ENCODE measurements at places on chromosomes 6 and 20.

GRCh38 chr6:121849477-121849876 lies 414.0 kb downstream of the GJA1 start:
- no peak overlapping the region for H3K4me3 ChIP-seq
- DNase-seq, result peak; percentile 70
- H3K36me3 ChIP-seq, result no peaks in the 10 kb centered on the region

DNA sequence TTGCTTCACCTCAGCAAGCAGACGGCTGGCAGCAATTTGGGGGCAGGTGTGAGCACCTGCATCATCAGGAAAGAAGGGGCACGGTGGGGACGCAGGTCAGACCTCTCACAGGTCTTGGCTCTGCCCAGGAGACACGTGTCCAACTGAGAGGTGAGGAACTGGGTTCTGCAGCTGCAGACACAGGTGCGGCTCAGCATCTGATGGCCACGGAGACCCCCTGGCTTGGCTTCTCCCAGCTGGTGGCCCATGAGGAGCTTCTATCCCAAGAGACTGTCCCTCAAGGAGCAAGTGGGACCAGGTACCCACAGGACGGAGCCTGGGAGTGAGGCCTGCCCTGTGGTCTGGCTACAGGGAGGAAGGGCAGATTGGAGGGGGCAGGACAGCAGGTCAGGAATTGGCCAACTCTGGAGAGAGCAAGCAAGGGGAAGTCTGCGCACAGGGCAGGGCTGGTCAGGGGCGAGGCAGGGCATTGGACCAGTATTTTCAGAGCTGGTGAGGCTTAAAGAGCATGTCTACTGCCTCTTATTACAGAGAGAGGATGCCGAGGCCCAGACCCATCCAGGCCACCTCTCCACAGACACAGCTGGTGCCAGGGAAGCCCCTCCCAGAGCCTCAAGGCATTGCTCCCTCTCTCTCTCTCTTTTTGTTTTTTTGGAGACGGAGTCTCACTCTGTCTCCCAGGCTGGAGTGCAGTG lies 4.2 kb downstream of the STMN3 start:
- no peak overlapping the region for H3K27ac ChIP-seq
- peaks cover 14% of the 10 kb centered on the region for H3K4me1 ChIP-seq
- DNase-seq, result no peak
- H3K4me3 ChIP-seq, result no peak overlapping the region

DNA sequence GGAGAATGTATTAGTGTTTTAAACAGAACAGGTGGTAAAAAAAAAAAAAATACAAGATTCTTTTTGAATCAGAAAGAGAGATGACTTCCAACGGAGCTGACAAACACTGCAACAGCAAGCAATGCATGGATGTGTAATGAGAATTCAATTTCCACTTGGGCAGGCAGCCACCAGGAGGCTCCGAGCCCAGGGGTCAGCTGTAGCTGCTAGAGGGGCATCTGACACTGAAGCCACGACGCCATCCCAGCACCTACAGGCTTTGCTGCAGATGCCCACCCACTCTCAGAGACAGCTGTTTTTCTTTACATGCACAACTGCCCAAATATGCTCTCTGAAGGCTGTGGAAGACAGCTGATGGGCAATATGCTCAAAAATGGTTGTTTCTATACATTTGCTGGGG lies 75.4 kb downstream of the ELOVL5 start:
- H3K27ac ChIP-seq, result no peak overlapping the region
- H3K4me1 ChIP-seq, result peaks cover 24% of the 10 kb centered on the region

DNA sequence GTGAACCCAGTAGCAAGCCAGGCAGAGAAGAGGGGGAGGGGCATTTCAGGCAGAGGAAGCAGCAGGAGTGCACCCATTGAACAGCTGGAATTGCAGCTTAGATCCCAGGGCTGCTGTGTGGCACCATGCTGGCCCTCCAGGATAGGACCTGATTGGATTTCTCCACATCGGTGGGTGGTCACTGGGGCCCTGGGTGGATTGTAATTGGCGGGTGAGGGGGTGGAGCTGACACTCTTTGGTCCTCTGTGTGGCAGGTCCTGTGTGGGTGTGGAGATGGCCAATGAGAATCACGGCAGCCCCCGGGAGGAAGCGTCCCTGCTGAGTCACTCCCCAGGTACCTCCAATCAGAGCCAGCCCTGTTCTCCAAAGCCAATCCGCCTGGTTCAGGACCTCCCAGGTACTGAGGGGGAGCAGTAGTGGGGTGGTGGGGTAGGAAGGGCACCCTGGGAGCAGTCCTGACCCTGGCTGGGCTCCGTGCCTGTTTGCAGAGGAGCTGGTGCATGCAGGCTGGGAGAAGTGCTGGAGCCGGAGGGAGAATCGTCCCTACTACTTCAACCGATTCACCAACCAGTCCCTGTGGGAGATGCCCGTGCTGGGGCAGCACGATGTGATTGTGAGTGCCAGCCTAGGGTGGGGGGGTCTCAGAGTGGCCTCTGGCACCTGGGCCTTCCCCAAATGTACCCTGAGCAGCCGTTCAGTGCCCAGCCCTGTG lies 4.4 kb downstream of the PCIF1 start:
- DNase-seq, result no peak
- H3K36me3 ChIP-seq, result peaks cover 41% of the 10 kb centered on the region
- no peaks in the 10 kb centered on the region for H3K27me3 ChIP-seq
- H3K4me1 ChIP-seq, result peaks cover 25% of the 10 kb centered on the region
- H3K4me3 ChIP-seq, result no peak overlapping the region
- H3K27ac ChIP-seq, result no peak overlapping the region

DNA sequence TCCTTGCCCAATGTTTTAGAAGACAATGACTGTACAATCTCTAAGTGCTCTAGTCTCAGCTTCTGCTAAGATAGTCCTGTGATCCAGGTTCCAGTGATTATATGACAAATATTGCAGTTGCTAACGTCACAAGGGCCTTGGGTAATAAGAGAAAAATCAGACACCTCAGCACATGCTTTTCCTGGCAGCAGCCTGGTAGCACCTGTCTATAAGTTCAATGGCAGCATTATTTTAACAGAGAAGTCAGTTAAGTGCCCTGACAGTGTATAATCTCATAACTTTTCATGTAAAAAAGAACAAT lies 121.3 kb upstream of the BCLAF1 start:
- no peak overlapping the region for H3K4me3 ChIP-seq
- no peaks in the 10 kb centered on the region for H3K36me3 ChIP-seq

GRCh38 chr6:141682391-141682790 lies 450.3 kb upstream of the GJE1 start:
- peaks cover 4% of the 10 kb centered on the region for H3K27me3 ChIP-seq
- no peak overlapping the region for H3K27ac ChIP-seq
- H3K4me3 ChIP-seq, result no peak overlapping the region
- H3K36me3 ChIP-seq, result no peaks in the 10 kb centered on the region
